Uterus (tissue), 4 donors: ENCODE measurements at places on chromosomes 1 and 21.

DNA sequence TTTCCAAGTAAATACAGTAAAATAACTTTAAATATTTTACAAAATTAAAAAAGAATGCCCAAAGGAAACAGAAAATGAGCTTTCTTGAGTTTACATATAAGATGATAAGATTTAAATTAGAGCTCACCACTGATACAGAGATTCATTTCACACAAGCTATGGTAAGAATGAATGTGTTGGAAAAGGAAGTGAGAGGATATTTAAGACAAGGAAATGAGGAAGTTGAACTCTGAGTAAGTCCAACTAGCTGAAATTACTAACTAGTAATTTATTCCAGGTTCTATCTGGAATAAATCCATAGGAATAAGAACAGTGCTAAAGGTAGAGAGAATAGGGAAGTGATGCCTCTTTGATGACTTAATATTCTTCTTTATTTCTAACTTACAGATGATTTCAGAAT lies 42.4 kb downstream of the FNBP1L start:
- no peak for DNase-seq

DNA sequence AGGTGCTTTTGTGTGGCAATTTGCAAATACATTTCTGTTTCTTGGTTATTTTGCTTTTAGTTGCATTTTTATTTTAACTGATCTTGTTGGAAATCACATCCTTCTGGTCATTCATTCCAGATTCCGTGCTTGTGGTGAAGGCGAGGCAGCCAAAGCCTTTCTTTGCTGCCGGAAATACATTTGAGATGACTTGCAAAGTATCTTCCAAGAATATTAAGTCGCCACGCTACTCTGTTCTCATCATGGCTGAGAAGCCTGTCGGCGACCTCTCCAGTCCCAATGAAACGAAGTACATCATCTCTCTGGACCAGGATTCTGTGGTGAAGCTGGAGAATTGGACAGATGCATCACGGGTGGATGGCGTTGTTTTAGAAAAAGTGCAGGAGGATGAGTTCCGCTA lies 34.8 kb upstream of the CD101 start:
- DNase-seq = no peak

DNA sequence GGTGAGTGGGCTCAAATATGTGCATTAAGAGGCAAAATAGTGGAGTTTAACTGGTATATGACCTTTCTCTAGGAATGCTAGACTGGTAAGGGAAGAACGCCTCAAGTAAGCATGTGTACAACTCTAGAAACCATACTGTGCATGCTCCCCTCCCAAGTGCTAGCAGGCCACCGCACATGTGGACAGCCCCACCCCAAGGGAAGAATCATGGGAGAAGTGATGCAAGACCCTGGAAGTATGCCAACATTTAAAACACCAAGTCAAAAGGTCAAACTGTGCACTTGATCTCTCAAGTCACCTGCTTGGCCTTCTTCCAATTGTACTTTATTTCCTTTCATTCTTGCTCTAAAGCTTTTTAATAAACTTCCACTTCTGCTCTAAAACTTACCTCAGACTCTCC lies 120.4 kb downstream of the WDR3 start:
- no peak for DNase-seq

DNA sequence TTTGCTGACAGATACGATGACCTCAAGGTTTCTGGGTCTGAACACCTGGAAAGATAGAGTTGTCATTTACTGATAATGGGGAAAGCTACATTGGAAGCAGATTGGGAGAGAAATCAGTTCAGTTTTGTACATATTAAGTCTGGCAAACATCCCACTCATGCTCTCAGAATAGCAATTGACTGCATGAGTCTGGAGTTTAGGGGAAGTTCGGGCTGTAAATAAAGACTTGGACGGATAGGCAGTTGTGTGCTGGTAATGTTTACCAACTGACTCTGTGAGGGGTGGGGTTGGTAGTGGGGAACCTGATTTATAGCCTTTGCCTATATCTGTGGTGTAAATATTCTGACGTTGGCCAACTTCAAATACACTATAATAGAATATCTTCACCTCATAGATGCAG lies 4.0 kb downstream of the H6PD start:
- DNase-seq = no peak

DNA sequence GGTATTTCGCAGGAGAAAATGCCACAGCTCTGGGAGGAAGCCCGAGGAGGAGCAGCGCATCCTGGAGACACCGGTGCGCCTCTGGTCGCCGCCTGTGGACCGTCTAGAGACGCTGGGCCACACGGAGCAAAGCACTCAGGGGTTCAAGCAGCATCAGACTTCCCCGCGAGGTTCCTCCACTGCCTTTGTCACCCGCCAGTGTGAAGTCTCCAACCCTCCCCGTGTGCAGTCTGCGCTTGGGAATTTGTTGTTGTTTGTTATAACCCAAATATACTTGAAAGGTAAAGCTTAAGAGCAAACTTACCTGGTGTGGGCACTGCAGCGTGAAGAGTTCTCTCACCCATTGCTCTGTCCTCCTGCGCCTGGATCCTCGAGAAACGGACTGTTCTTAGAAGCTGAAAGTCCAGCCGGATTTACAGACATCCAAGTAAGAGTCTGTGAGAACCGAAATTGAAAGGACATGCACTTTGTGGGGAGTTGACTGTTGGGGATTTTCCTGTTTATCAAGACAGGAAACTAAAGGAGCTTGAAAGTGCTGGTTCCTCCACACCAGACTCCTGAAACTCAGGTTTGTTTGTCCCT lies at the start of gene GBP4:
TSS of gene GBP4 (minus strand) at position 452 of the 582 bp plus-strand sequence. CDS start at position 344, 108 bp downstream.
- DNase-seq = peak; percentile 41

- no peak for DNase-seq
These were observed 128.0 kb downstream of the TNNI3K start for GRCh38 chr1:74363220-74363619.

DNA sequence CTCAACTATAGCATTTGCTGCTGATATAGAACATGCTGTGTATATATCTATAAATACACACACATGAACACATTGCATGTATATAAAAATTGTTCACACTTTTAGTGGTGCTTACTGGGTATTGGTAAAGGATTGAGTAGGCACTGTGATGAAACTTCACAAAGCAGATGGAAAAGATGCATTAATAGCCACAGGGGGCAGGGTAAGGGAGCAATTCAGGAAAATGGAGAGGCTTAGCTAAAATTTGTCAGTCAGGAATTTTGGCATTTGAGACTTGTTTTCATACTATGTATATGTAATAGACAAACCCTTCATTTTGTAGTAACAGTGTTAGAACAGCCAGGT lies 633 bp upstream of the PPFIA4 start:
- no peak for DNase-seq

GRCh38 chr1:15835205-15835740 lies 12.2 kb upstream of the SPEN start:
- no peak for DNase-seq

DNA sequence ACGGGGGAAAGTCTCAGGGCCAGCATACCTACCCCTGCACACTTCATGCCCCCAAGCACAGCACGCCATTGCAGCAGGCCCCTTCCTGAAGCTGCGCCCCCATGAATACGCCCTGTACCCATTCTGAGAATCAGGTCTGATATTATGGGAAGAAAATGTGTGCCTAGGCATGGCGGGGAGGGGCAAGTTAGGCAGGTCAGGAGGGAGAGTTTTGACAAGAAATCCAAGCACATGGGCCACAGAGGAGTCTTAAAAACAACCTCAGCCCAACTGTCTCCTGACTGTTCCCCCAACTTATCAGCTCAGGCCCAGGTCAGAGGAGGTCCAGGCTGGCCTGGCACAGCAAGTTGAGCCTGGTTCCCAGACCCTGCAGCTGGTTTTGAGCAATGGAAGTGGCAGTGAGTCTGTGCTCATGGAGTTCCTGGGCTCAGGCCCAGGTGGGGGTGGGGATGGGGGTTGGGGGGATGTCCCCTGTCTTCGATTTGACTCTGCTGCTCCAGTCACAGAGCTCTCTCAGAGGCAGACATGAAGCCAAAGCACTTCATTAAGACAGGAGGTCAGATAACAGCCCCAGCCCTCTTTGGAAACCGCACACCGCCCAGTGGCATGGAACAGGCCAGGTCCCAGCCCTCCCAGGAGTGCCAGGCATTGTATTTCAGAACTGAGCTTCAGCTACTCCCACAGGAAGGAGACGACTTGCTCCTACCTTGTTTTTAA lies 20.6 kb upstream of the BCAR3 start:
- no peak for DNase-seq

- DNase-seq = peak; percentile 28
These were observed 1.0 kb upstream of the EFNA1 start for GRCh38 chr1:155126556-155127104.

GRCh38 chr1:244369256-244370057 lies 82.3 kb downstream of the ADSS2 start:
- DNase-seq = no peak

- no peak for DNase-seq
These were observed 339.4 kb upstream of the ESRRG start for GRCh38 chr1:217062586-217062985.

DNA sequence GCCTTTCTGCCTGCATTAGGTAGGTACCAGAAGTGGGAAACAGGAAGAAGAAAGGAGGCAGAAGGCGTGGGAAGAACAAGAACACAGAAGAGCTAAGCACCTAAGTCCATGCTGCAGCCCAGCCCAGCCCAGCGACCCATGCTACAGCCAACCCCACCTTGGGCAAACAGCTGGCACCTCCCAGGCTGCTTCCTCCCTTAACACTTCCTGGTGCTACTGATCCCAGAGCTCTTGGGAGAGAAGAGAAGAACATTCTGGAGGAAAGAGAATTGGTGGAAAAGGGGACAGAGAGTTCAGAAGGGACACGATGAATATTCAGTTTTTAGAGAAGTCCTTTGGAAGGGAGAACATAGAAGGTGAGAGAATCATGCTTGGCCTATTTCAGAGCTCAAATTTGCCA lies 28.5 kb downstream of the PLEKHA6 start:
- no peak for DNase-seq

DNA sequence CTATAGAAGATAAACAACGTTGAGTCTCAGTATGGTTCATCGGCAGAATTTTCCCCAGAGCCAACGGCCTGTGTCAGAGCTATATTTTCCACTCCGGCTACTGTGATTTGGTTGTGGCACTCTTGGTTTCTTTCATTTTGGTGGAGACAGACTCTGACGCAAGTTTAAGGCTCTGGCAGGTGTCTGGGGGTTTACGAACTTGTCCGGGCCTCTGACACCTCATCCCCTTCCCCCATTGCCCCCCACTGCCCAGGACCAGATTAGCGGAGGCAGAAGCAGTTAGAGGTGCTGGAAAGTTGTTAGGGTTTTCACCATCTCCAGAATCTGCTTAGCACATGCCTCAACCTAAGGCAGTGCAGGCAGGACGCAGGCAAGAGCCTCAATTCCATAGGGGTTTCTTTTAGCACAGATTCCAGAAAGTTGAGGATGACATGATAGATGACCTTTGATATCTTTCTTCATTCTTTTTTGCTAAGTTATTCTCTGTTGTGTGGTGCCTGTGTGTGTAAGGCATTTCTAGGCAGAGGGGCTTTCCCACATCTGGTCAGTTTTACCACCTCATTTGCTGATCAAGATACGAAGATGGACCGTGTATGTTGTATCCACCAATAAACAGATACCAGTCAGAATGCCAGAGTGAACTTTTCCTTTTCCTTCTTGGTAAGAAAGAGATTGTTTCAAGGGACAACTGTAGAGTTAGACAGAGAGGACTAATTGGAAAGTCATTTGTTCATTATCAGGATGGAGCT lies 18.4 kb upstream of the IL10 start:
- DNase-seq = no peak

DNA sequence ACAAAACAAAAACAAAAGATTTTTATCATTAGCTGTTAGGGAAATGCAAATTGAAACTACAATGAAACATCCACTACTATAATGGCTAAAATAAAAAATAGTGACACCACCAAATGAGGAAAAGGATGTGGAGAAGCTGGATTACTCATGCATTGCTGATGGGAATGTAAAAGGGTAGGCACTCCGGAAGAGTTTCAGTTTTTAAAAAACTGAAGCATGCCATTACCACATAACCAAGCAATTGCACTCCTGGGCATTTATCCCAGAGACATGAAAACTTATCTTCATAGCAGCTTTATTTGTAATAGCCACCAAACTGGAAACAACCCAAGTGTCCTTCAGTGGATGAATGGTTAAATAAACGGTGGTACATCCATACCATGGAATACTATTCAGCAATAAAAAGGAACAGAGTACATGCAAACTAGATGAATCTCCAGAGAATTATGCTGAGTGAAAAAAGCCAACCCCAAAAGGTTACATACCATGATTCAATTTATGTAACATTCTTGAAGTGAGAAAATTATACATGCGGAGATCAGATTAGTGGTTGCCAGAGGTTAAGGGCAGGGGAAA lies 14.5 kb upstream of the CFAP298 start:
- no peak for DNase-seq

GRCh38 chr1:164765992-164766720 lies 207.2 kb downstream of the PBX1 start:
- DNase-seq = no peak

- DNase-seq = no peak
These were observed 18.1 kb downstream of the DCAF8 start for GRCh38 chr1:160244209-160244608.

- no peak for DNase-seq
These were observed 37.6 kb downstream of the FCRL2 start for GRCh38 chr1:157739229-157739901.

DNA sequence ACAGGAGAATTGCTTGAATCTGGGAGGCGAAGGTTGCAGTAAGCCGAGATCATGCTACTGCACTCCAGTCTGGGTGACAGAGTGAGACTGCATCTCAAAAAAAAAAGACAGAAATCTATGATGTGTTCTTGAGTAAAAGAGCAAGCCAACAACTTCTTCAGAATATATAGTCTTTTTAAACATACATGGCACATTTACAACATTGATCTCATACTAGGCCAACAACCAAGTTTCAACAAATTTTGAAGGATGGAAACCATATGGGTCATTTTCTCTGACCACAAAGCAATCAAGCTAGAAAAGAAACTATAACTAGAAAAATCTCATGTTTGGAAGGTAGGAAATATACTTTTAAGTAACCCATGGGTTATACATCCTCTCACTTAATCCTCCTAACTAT lies 38.3 kb downstream of the PAFAH2 start:
- DNase-seq = no peak

- DNase-seq = no peak
These were observed 111.6 kb upstream of the VAMP3 start for GRCh38 chr1:7659514-7659913.

- no peak for DNase-seq
These were observed 32.7 kb downstream of the TM2D1 start for GRCh38 chr1:61692155-61692800.

GRCh38 chr1:53541761-53542550 lies 82.8 kb downstream of the DMRTB1 start:
- DNase-seq = peak; percentile 70

DNA sequence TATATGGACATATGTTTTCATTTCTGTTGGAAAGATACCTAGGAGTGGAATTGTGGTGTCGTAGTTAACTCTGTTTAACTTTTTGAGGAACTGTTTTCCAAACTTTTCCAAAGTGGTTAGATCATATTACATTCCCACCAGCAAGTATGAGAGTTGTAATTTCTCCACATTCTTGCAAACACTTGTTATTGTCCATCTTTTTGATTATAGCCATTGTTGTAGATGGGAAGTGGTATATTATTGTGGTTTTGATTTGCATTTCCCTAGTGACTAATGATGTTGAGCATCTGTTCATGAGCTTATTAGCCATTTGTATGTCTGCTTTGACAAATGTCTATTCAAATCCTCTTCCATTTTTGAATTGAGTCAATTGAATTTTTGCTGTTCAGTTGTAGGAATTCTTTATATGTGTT lies 19.8 kb downstream of the CAMTA1 start:
- DNase-seq = no peak

GRCh38 chr1:46453449-46453848 lies 36.2 kb upstream of the DMBX1 start:
- no peak for DNase-seq
